Esophagus squamous epithelium (tissue), 5 donors: ENCODE measurements at places on chromosomes 2 and 18.

DNA sequence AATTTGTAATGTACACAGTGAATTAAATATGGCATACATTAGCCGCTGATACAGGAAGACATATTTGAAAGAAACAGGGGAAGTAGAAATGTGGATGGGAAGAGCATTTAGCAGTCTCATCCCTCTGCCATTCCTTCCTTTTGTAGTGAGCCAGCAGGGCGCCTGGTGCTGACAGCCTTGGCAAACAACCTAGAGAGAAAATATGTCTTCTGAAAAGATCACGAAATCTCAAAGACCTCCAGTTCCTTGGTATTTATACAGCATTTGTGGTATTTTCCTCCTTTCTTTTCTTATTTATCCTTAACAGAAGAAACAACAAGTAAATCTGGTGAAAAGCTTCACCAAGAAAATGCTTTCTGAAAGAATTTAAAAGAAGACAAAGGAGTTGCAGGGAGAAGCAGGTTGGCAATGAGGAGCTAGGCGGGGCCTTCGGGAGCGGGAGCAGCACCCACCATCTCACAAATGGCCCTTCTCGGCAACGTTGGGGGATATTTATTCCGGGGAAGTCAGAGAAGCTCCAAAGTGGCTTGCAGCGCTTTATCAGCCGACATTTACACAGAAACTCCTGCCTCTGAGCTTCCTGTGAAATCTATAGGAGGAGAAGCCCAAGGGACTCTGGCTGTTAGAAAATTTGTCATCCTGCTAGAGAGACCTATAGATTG lies 406.1 kb upstream of the NRP2 start:
- no peak for DNase-seq

- no peak for DNase-seq
Measured at GRCh38 chr2:69285379-69285894, 101.6 kb downstream of the GFPT1 start.

DNA sequence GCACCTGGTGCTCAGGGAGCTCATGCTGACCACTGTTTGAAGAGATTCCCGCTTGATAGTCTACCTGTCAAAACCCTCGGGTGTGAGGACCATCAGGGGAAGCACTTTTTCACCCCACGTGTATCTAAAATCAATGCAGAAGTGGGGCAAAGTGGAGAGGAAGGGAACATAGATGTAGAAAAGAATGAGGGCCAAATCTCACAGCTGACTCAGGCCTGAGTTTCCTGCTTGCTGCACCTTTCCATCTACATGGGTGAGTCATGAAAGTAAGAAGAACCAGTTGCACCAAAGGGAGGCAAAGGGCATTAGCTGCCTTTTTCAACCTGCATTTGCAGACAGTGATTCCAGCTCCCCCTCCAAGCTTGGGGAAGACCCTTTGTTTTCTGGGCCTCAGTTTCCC lies 100.2 kb upstream of the MYCN start:
- no peak for DNase-seq

DNA sequence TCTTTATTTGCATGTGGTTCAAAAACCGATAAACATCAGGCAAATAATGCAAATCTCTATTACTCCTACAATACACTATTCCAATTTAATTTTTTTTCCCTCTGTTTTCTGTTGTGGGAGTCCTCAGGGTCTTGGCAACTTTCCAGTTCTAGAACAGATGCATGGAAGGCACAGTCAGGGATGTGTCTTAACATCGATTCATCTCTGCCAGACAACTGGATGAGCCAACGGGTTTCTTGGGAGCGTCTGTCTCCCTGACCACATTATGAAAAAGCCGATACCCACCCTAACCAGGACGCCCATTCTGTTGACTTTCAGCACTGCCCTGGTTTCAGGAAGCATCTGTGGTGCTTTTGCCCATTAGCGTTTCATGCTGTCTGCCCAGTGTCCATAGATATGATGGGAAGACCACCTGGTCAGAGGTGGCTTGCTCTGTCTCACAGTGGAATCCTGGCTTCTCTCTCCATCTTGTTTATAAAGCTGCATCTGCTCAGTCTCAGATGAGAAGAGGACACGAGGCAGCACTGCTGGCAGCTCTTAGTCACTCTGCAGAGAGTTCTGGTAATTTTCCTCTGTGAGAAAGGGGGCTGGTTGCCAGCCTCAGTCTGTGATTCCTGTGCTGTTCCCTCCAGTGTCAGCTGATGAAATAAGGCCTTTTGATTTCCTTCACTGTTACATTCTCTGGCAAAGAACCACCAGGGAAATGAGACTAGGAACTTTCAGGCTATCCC lies 57.9 kb upstream of the KCNE4 start:
- no peak for DNase-seq

DNA sequence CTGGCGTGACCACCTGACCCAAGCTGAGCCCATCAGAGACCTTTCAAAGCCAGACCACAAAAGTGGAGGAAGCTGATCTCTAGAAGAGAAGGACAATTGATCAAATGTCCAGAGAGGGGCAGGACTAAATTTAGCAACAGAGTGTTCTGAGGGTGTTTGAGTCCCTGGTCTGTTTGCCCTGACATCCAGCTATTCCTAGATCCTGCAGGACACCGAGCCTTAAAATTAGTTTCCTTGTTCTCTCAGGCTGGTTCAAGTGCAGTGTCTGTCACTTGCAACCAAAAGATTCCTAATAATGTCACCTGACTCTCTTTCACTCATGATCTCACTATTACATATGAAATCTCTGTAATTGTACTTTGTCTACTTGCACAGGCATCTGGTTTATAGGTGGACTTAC lies 33.0 kb upstream of the NPAS2 start:
- no peak for DNase-seq

DNA sequence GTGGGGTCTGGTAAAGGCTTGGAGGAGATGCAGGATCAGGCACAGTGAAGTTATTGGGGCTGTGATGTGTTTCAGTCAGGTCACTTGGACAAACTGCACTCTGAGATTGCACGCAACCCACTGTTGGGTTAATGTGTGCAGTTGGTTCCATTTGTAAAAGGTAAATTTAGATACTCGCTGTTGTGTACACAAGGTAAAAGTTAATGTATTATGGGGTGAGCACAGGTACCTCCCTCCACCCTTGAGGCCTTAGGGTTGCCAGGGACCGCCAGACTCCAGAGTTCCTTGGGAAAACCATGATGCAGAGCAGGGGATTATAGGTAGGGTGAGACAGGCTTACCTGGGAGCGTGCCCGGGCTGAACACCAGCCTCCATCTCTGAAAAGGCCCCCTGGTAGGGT lies 20.1 kb downstream of the IMPA2 start:
- no peak for DNase-seq

DNA sequence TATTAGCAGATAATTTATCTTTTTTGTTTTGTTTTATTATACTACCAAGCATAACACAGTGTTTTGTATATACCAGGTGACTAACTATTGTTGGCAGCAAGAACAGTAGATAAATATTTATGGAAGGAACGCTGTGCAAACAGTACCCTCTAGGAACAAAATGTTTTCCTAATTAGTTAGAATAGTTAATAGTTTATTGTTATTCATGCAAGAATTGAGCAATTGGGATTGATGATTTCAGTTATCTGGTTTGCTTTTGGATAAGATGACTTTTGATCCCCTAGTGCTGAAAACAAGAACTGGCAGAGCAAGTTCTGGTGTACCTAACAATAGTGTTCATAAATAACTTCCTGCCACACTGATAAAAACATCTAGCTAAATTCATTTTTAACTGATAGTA lies 323.3 kb downstream of the TGIF1 start:
- DNase-seq: no peak

GRCh38 chr2:128788636-128789220 lies 470.1 kb upstream of the HS6ST1 start:
- no peak for DNase-seq

- no peak for DNase-seq
Measured at GRCh38 chr2:96685577-96686459, 43.3 kb downstream of the FER1L5 start.

- DNase-seq: no peak
Measured at GRCh38 chr2:194003911-194004310, 1653.1 kb upstream of the SLC39A10 start.

DNA sequence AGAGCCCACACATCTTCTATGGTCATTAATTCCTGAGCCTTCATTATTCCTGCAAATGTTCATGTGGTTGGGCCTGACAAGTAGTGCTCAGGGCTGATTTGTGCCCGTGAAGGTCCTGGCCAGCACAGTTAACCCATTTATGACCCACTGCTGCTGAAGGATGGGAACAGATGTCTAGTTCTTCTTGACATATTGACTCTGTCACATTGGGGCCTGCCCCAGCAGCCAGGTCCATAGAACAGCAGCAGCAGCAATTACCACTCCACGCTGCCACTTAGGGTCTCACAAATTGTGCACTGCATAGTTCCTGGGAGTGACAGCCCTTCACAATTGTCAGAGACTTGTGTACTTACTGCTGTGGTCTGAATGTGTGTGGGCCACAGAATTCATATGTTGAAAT lies 442.3 kb upstream of the RGPD4 start:
- no peak for DNase-seq

- DNase-seq: no peak
Measured at GRCh38 chr2:211495339-211495738, 938.9 kb downstream of the CPS1 start.

- DNase-seq: no peak
Measured at GRCh38 chr2:138507267-138507666, 5.7 kb downstream of the SPOPL start.
